ENCODE measurements at places on chromosomes 12 and 14.

- no peak for DNase-seq
These were observed 38.8 kb downstream of the MAP3K9 start for GRCh38 chr14:70770490-70770889.

DNA sequence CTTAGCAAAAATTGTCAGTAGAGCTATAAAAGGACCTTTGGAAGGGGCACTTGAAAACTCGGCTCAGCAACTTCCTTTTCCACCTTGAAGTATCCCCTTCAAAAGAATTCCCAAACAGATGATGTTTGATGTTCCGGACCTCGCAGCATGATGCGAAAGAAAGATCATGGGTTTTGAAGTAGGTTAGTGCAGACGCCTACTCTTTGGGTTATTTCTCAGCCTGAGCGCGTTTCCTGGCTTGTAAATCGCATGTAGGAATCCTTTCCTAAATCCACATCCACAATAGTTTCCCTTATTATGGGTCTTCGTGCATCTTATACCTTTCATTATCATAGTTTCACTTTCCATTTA is 584 bp upstream of the NEDD1 start:
- DNase-seq, result no peak

- DNase-seq, result no peak
These were observed 32.8 kb downstream of the HECTD4 start for GRCh38 chr12:112349431-112349830.

- no peak for DNase-seq
These were observed 155.8 kb downstream of the NELL2 start for GRCh38 chr12:44720265-44720664.

- DNase-seq, result no peak
These were observed 81.9 kb downstream of the CFAP54 start for GRCh38 chr12:96571101-96571862.

- no peak for DNase-seq
These were observed 483.9 kb downstream of the ZFP36L1 start for GRCh38 chr14:68308726-68309520.

DNA sequence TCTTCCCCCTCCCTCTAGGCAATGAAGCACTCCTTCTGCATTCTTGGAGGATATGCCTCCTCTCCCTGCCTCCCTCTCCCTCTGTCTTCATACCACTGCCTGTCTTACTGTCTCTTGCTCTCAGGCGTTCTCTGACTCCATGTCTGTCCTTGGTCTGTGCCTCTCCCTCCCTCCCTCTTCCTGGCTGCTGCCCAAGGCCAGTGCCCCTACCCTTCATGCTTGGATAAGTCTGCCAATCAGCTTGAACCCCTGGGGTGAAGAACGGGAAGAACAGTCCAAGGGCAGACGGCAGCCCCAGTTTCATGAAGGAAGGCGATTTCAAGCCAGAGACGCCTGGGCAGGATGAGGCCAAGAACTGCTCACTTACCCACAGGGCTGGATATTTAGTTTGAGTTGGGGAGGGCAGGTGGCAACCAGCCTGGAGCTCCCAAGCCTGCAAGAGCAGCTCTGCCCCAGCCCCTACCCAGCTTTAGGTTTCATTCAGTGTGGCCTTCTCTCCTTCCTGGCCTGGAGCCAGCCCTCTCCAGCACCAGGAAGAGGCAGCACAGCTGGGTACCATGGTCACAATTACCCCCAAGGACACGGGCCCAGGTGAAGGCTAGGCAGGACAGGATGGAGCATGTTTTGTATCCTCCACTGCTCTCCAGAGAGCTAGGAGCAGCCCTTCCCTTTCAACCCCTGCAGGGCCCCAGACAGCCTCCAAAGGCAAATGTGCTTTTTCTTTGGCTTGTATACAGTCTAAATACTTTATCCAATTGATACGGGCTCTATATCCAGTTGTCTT is 35.8 kb upstream of the LTBP2 start:
- DNase-seq, result no peak

- no peak for DNase-seq
These were observed 24.7 kb downstream of the OR4N2 start for GRCh38 chr14:19828314-19828713.

DNA sequence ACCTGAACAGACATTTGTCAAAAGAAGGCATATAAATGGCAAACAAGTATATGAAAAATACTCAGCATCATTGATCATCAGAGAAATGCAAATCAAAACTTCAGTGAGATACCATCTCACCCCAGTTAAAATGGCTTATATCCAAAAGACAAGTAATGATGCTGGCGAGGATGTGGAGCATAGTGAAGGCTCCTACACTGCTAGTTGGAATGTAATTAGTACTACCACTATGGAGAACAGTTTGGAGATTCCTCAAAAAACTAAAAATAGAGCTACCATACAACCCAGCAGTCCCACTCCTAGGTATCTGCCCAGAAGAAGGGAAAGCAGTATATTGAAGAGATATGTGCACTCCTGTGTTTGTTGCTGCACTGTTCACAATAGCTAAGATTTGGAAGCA is 146.1 kb downstream of the TGFB3 start:
- DNase-seq, result no peak

DNA sequence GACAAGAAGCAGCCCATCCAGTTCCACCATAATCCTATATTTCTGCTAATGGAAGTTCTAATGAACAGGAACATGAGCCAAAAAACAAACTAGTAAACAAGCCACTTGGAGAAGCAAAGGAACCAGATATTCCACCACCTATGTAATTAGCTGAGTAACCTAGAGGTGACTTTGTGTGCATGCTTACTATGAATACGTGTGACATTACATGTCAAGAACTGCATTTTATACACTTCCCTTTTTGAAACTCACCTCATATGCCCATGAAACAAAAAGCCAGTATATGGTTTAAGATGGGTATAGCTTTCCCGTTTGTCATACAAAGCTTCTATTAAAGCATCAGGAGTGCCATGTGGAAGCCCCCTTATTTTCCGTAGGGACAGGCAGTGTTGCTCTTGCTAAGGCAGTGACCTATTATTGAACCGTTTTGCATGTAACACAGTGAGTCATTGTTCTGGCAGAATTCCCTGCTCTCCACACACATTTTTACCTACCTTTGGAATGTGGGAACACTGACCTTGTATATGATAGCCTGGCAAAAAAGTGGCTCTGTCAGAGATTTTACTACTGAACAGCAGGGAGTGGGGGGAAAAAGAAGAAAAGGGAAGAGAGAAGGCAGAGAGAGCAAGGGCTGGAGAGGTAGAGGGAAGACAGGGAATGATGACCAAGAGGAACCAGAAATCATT is 34.8 kb upstream of the FRMD6 start:
- no peak for DNase-seq

GRCh38 chr14:76346391-76347160 is 29.4 kb upstream of the ESRRB start:
- DNase-seq, result no peak

DNA sequence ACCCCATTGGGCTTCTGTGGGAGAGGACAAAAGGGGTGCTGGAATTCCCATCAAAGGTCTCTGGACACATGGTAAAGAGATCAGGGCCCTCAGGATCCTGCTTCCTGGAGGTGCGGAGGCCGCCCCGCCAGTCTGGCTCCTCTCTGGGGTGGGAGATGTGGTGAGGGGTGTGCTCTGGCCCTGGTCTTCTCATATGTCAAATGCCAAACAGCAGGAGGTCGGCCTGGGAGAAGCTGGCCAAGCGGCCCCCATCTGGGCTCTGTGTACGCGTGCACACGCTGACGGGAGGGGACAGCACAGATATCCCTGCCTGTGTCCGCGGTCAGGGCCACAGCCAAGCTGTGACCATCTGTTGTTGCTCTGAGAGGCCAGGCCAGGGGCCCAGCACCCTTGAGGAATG is 14.1 kb downstream of the FIGNL2 start:
- DNase-seq, result no peak

DNA sequence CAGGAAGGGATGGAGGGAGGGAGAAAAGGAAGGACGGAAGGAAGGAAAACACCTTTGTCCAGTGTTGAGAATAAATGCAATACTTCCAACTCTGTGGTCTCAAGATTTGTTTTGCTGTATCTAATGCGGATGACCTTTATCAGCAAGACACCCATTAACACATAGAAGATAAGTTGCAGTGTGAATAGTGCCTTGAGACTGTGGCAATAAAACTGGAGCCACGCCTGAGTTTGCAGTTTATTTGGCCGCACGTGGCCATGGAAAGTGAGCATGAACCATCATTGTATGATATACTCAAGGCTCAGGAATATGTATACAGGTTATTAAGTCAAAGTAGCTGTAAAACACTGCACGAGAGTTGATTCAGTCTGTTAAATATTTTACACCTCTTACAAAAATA is 113.6 kb upstream of the EEA1 start:
- no peak for DNase-seq

- DNase-seq, result no peak
These were observed 382.1 kb downstream of the TMEM121 start for GRCh38 chr14:105908481-105908911.

- DNase-seq, result no peak
These were observed 171.4 kb downstream of the RBM19 start for GRCh38 chr12:113794774-113795173.

- no peak for DNase-seq
These were observed 97.1 kb upstream of the CDKN3 start for GRCh38 chr14:54299410-54300363.

- DNase-seq, result no peak
These were observed 2.5 kb downstream of the SMCO2 start for GRCh38 chr12:27449026-27449425.

GRCh38 chr14:75150150-75150549 is 23.3 kb upstream of the NEK9 start:
- no peak for DNase-seq

DNA sequence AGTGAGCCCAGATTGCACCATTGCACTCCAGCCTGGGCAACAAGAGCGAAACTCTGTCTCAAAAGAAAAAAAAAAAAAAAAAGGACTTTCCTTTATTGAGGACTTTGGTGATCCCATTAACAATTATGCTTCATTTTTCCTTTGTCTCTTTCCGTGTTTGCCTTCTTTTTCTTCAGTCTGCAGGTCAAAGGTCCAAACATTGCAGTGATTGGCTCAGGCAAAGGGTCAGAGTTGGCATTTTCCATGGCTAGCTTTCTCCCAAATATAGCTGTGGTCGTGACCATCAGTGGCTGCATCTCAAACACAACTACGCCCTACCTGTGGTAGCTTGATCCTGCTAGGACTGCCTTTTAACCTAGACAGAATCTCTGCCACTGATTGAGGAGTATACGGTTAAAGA is 7.0 kb upstream of the DNAL1 start:
- no peak for DNase-seq

DNA sequence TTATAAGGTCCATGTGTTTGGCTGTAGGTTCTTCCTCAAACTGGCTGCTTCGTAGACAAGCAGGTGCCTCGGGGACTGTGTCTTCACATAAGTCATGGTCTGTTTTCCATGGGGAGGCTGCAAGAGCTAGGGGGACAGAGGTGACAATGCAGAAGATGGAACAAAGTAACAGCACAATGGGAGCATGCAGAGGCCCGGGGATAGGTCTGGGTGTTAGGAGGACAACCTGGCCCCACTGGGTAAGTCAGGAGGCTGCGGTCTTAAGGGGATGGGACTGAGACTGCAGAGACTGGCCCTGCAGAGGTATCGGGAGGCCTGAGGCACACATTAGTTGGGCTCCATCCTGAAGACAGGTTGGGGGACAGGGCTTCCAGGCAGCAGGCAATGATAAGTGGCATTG is 88.9 kb downstream of the NTF3 start:
- DNase-seq, result no peak

DNA sequence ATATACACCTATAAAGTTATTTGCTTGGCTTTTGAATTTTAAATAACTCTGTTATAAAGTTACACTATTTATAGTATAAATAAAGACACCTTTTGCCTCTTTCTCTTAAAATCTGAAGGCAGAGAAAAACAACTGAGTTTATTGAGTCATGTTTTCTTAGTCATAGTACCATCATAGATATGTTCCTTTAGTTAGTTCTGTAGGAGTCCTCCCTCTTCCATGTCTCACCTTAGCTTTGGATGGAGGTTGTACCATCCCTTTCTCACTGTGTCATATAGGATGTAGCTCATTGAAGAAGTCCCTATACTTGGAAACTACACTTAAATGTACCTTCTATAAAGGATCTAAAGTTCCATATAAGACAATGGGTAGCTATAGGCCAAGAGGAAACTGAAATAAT is 39.7 kb upstream of the TSPAN8 start:
- no peak for DNase-seq

- DNase-seq, result no peak
These were observed 87.0 kb downstream of the GLT1D1 start for GRCh38 chr12:128940090-128940888.

GRCh38 chr14:68262567-68262966 is 443.0 kb downstream of the RAD51B start:
- DNase-seq, result no peak

GRCh38 chr14:95208598-95208997 is 51.3 kb upstream of the DICER1 start:
- no peak for DNase-seq

DNA sequence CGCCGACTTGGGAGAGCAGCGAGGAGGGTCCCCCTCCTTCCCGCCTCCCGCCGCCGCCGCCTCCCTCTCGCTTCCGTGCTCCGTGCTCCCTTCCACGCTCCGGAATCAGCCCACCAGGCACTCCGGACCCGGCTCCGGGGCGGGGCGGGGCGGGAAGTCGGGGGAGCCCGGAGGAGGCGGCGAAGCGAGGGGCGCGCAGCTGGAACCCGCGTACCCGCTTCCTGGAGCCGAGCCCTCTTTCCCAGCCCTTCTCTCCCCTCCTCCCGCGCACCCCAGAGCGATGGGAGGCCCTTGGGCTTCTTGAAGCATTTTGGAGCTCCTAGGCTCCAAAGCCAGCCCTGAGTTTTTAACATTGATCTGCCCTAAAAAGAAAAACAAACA is at the start of gene SYNDIG1L:
SYNDIG1L (minus strand) TSS at position 9 of the 381 bp plus-strand sequence. CDS start 16,466 bp downstream, outside the sequence.
- no peak for DNase-seq

GRCh38 chr14:51074701-51075385 is 20.1 kb downstream of the TRIM9 start:
- no peak for DNase-seq

DNA sequence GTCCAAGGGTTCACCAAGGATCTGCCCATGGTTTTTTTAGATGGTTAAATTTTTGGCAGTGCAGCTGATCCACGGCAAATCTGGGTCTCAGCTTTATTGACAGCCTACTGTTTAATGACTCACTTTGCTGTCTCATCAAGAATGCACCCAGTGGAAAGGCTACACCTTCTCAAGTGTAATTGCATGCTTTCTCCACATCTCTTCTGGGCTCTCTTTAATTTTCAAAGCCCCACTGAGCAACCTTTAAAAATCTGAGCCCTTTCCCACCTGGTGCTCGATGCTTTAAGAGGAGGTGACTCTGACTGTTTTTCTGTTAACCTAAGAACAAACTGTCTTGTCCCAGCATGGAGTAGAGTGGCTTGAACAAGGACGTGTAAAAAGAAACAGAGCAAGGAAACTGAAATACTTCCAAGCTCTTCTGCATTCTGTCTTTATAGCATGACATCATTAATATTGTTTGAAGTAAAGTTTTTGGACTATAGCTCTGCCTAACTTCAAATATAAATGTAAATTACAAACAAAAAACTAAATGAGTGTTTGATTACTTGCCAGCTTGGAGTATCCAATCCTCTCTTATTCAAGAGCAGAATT is 214.2 kb upstream of the KRR1 start:
- no peak for DNase-seq

DNA sequence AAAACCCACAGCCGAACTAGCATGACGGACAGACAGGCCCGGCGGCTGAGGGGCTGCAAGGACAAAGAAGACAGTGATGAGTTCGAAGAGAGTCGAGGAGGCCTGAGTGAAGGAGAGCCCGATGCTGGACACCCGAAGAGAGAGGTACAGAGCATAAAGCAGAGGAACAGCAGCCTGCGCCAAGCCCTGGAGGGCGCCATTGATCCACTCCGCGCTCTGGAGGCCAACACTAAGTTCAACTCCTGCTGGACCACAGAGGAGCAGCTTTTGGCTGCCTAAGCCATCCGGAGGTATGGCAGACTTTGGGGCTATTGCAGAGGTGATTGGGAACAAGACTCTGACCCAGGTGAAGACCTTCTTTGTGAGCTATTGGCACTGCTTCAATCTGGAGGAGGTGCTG is 7.8 kb upstream of the PLXNC1 start:
- no peak for DNase-seq

Measured in iPS DF 19.7 (cell line).